ENCODE measurements at places on chromosomes 4 and X.

DNA sequence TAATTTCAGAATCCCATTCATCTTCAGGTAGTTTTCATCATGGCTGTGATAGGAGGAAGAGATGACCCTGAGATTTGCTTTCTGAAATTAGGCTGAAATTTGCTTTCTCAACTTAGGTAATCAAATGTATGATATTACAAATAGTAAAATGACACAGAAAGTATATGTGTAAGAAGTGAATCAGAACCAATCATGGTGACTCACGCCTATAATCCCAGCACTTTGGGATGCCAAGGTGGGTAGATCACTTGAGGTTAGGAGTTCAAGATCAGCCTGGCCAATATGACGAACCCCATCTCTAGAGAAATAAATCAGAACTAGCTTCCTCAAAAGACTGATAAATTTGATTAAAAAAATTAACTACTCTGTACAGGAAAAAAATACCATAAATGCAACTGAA is 555.4 kb downstream of the STPG2 start:
- no peak for DNase-seq

DNA sequence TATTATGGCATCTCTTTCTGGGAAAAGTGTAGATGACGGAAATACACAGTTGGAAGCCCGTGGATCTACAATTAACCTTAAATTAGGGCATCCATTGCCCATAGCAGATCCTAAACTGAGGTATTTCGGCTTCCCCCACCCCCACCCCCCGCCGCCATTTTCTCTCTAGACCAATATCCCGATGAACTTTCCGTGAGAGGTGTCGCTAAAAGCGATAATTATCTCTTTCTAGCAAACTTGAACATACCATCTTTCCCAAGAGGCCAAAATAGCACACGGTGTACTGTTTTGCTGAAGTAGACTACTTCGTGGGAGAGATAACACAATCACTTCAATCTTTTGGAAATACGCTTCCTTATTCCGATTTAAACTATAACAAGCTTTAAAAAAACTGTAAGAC is 554 bp downstream of the KLHL15 start:
- no peak for DNase-seq

GRCh38 chrX:14300376-14300775 is 229.0 kb upstream of the GLRA2 start:
- DNase-seq: no peak

- DNase-seq: no peak
Observed at GRCh38 chr4:128298852-128299251, 11.2 kb upstream of the PGRMC2 start.

DNA sequence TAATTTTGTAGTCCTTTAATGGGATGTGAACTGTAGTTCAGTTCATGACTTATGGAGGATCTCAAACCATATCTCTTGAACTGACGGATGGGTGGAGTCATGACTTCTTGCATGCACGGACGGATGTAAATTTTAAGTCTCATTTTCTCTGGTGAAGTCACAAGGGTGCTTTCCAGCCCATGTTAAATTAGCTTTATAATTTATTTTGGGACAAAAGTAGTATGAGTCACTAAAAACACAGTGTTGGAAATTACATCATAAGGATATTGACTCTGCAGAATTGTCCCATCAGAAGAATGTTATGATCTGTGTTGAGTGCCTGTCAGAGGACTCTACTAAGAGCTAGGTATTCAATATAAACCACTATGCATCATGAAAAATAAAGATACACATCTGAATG is 6.8 kb upstream of the PAGE5 start:
- DNase-seq: no peak

- no peak for DNase-seq
Observed at GRCh38 chr4:164904941-164905340, 28.0 kb downstream of the APELA start.

DNA sequence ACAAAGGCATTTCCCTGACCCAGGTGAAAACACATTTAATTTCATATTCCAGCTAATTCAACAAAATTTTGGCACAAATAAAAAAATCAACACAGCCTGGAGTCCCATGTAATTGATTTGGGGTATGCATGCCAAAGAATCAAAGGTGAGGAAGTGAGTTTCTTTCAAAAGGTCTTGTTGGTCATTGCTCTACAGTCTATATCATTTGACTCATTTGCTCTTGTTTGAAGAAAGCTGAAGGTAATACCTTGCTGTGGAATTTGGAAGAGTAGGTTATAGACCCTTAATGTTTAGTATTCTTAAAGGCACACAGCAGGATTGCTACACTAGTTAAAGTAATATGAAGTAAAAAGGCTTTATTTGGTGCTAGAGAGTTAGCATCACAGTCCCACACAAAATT is 25.4 kb downstream of the COL4A6 start:
- no peak for DNase-seq

- no peak for DNase-seq
Observed at GRCh38 chr4:20196476-20196875, 55.2 kb upstream of the SLIT2 start.

DNA sequence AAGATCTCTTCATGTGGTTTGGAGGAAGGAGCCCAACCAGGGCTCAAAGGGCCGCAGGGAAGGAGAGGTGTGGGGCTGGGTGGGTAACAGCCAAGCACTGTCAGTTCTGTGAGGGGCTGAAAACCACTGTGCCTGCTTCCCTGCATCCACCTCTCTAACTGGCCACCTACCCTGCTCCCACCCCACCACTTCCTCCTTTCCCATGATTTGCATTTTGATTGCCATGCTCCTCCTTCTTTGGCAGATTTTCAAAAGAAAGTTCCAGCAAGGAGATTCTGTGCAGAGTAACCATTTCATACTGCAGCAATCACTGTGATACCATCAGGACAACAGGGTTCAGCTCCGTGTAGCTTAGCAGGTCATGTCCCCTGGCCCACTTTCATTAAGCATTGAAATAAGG is 1.8 kb downstream of the ZNF674 start:
- no peak for DNase-seq

- DNase-seq: no peak
Observed at GRCh38 chr4:2472187-2472586, 3.3 kb downstream of the RNF4 start.

DNA sequence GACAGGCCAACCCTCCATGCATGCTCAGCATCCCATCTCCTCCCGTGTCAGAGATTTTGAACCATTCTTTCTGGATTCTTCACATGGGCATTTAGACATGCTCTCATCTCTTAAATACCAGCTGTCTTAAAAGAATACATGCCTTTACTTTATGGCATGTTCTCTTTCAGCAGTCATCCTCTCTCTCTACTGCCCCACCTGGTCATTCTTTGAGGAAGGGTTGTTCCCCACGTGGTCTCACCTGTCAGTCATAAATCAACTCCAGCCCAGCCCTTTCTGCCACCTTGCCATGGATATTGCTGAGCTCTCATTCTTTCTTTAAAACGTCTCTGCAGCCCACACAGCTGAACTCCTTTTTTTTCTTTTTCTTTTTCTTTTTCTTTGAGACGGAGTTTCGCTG is 111.3 kb downstream of the ARHGAP10 start:
- DNase-seq: no peak

DNA sequence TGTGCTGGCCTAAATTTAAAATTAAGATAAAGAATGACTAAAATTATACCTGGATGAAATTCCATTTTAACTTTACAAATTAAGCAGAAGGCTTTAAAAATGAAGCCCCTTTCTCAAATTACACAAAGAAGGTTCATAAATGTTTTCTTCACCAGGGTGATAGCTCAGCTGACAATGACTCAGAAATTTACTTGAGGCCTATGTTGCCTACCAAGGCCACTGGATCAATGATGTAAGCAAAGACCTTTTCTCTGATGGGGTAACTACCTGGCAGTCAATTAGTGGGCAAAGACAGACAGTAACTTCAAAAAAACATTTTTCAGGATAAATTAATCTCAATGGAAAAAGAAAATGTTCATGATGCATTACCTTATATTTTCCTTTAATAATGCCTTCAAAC is 23.9 kb upstream of the GPR34 start:
- no peak for DNase-seq

- DNase-seq: no peak
Observed at GRCh38 chr4:106208481-106209460, 107.2 kb downstream of the TBCK start.

DNA sequence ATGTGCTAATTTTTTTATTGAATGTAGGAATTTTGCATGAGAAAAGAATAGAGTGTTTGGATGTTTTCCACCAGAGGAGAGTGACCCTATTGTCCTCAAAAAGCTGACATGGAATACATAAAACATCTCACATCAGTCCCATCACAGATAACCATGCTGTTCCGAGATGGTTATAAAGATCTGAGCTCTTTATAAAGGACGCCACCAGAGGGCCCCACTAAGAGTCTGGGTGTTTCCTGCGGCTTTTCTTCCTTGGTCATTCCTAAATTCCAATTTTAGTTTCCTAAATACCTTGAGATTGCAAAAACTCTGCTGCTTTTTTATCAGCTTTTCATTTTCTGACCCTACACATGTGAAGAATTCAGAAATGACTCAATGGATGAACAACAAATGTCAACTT is 504.5 kb upstream of the FRG1 start:
- no peak for DNase-seq

GRCh38 chrX:56661193-56661592 is 67.8 kb upstream of the NBDY start:
- no peak for DNase-seq

- no peak for DNase-seq
Observed at GRCh38 chr4:152610131-152610530, 69.7 kb downstream of the TMEM154 start.

- DNase-seq: no peak
Observed at GRCh38 chr4:77010841-77011354, 61.3 kb downstream of the SEPTIN11 start.

DNA sequence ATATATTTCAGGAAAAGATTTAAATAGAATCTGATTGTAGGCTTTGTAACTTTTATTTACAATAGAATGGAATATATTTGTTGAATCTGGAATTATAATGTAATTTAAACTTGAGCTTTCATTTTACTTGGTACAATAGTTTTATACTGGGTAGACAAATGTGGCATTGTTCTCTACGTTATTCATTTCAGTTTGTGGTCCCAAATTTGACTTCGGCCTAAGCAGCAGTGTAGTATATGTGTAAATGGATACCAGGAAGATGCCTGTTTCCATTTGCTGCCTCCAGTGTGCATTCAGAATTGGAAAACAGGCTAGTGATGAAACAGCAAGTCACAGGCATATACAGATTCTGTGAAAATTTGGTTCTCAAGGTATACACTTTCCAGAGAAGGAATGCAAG is 77.8 kb downstream of the CLDN22 start:
- no peak for DNase-seq

- no peak for DNase-seq
Observed at GRCh38 chr4:74623041-74623440, 171.3 kb downstream of the BTC start.

GRCh38 chr4:2806390-2807355 is 13.8 kb downstream of the SH3BP2 start:
- DNase-seq: no peak

DNA sequence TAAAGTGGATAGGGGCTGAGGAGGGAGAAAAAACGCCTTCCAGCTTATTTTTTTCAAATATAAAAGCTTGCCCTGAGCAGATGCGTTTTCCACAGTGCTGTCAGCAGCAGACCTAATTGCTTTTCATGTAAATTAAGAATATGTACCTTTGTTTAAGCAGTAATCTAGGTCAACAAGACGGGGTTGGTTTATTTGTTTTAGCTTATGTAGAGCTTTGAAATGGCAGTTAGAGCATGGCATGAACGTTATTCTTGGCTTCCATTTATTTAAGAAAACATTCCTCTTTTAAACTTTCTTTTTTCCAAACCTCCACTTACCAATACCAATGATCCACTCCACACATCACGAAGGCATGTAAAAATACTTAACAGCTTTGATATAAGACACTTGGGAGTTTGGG is 220.3 kb upstream of the TENM3 start:
- DNase-seq: no peak

DNA sequence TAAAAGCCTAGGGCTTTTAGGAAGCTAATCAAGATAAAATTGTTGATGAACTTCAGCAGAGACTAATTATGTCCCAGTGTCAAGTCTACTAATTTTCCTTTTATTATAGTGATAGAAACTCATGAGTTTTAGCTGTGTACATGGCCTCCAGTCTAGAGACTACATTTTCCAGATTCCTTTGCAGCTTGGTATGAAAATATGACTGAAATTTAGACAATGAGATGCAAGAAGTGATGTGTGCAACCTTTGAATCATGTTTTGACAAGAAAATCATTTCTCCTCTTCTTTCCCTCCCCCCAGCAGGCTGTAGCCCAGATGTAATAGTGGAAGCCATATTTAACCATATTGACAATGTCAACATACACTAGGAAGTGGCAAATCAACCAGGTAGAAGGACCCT is 30.3 kb upstream of the IL13RA2 start:
- DNase-seq: no peak

- no peak for DNase-seq
Observed at GRCh38 chr4:99885063-99885664, 9.1 kb downstream of the LAMTOR3 start.

GRCh38 chr4:99649778-99650177 is 7.8 kb downstream of the C4orf54 start:
- no peak for DNase-seq

DNA sequence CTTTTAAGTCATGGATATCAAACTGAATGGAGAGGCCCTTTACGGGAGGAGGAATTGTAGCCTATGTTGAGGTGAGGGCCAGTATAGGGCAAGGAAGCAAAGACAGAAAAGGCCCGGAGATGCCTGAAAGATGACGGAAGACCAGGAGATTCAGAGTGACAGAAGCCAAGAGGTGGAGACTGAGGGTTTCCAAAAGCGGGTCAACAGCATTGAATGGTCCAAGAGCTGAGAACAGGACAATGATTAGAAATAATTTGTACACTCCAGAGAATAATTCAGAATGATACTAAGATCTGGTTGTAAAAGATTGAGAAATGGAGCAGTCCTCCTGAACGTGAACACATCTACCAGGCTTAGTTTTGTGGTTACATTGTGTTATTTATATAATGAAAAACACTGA is 45.5 kb upstream of the ZNF518B start:
- no peak for DNase-seq

DNA sequence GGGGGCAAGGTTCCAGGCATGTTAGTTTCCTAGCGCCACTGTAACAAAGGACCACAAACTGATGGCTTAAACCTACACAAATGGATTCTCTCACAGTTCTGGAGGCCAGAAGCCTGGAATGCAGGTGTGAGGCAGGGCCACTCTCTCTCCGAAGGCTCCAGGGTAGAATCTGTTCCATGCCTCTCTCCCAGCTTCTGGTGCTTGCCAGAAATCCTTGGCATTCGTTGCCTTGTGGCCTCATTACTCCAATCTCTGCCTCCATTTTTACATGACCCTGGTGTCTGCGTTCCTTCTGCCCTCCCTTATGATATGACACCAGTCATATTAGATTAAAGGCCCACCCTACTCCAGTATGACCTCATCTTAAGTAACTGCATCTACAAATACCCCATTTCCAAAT is 39.6 kb downstream of the CLDN34 start:
- no peak for DNase-seq
